ENCODE measurements at places on chromosomes 7 and 10.

GRCh38 chr7:98238976-98239375 is 13.1 kb downstream of the TECPR1 start:
- DNase-seq: no peak
- peaks cover 67% of the 10 kb centered on the region for H3K36me3 ChIP-seq
- no peaks in the 10 kb centered on the region for H3K27me3 ChIP-seq
- peaks cover 3% of the 10 kb centered on the region for H3K4me1 ChIP-seq
- no peak overlapping the region for H3K4me3 ChIP-seq

GRCh38 chr7:16348251-16348650 is 73.1 kb downstream of the CRPPA start:
- H3K4me3 ChIP-seq: no peak overlapping the region
- no peak for DNase-seq
- no peaks in the 10 kb centered on the region for H3K4me1 ChIP-seq
- H3K27me3 ChIP-seq: no peaks in the 10 kb centered on the region

- no peak for DNase-seq
- H3K4me3 ChIP-seq: no peak overlapping the region
- peaks cover 3% of the 10 kb centered on the region for H3K36me3 ChIP-seq
- no peak overlapping the region for H3K27ac ChIP-seq
- no peaks in the 10 kb centered on the region for H3K27me3 ChIP-seq
- H3K4me1 ChIP-seq: no peaks in the 10 kb centered on the region
Measured at GRCh38 chr10:92142949-92143348, 147.9 kb downstream of the CPEB3 start.

DNA sequence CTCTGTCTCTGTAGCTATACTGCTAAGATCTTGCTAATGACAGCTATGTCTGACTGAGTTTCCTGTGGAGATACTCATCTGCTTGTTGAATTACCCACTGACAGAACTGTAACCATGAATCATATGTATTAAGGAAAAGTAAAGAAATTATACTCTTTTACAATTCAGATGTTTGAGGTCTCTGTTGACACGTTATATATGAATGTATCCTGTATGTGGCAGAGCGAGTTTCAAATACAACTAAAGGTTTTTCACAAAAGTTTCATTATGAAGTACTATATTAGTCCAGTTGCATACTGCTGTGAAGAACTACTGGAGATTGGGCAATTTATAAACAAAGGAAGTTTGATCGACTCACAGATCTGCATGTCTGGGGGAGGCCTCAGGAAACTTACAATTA is 232.5 kb downstream of the CDK14 start:
- no peak overlapping the region for H3K27ac ChIP-seq
- no peak for DNase-seq
- H3K36me3 ChIP-seq: no peaks in the 10 kb centered on the region
- no peaks in the 10 kb centered on the region for H3K27me3 ChIP-seq
- H3K4me1 ChIP-seq: no peaks in the 10 kb centered on the region
- H3K4me3 ChIP-seq: no peak overlapping the region

- peak; percentile 62 for DNase-seq
- peaks cover 24% of the 10 kb centered on the region for H3K4me1 ChIP-seq
- H3K27ac ChIP-seq: no peak overlapping the region
- H3K27me3 ChIP-seq: peaks cover 7% of the 10 kb centered on the region
- no peak overlapping the region for H3K4me3 ChIP-seq
Measured at GRCh38 chr7:142319970-142320369, 62.1 kb upstream of the PRSS58 start.

DNA sequence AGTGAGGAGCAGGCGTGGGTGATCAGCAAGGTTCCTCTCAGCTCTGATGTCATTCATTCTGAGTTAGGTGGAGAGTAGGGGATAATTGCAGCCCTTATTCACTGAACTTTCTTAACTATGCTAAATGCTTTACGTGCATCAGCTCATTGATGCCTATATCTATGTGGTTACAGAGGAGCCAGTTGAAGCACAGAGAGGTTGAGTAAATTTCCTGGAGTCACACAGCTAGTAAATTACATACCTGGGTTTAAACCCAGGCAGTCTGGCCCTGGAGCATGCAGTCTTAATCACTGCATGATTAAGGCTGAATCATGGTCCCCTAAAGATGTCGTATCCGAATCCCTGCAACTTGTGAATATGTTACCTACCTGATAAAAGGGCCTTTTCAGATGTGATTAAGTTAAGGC is 99.6 kb downstream of the GRK5 start:
- H3K4me3 ChIP-seq: no peak overlapping the region
- H3K27ac ChIP-seq: no peak overlapping the region
- DNase-seq: no peak
- no peaks in the 10 kb centered on the region for H3K27me3 ChIP-seq

DNA sequence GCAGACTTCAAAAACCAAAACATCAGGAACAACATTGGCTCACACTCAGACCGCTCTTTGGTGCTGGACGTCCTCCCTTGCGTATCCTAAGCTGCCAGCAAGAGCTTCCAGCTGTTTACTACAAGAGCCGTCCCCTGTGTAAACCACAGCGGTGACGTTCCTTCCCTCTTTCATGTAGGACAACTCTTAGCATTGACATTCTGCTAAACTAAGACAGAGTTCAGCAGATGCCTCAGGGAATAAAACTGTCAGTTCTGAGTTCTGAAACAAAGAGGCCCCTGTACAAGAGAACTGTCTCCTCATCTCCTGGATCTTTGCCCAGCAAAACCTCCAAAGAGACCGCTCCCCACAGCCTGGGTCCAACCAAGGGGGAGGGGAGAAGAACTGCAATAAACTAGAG is 57.8 kb upstream of the OPALIN start:
- peaks cover 6% of the 10 kb centered on the region for H3K27me3 ChIP-seq
- H3K4me1 ChIP-seq: no peaks in the 10 kb centered on the region
- no peak overlapping the region for H3K27ac ChIP-seq

All from CD4-positive, alpha-beta T cell (primary cell).